ENCODE measurements at places on chromosomes 12 and 14.

DNA sequence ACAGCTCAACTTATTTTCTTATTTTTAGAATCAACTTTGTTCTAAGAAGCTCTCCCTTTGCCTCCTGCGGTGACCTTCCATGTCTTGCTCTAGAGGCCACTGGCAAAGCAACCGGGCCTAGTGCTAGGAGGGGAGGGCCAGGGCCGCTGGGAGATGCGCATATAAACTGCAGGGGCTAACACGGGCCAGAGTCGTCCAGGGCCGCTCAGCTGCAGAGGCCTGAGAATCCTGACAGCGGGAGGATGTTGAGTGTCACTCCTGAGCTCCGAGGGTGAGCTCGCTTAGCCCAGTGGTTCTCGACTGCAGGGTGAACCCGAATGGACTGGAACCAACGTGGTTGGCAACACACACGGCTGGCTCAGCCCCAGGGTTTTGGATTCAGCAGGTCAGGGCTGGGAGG is 6.5 kb upstream of the PIWIL1 start:
- no peak for ATAC-seq

- ATAC-seq: peak; percentile 40
Observed at GRCh38 chr14:22561661-22562579, 27.1 kb downstream of the DAD1 start.

GRCh38 chr12:20599757-20600156 is 95.4 kb upstream of the SLCO1C1 start:
- ATAC-seq: no peak

DNA sequence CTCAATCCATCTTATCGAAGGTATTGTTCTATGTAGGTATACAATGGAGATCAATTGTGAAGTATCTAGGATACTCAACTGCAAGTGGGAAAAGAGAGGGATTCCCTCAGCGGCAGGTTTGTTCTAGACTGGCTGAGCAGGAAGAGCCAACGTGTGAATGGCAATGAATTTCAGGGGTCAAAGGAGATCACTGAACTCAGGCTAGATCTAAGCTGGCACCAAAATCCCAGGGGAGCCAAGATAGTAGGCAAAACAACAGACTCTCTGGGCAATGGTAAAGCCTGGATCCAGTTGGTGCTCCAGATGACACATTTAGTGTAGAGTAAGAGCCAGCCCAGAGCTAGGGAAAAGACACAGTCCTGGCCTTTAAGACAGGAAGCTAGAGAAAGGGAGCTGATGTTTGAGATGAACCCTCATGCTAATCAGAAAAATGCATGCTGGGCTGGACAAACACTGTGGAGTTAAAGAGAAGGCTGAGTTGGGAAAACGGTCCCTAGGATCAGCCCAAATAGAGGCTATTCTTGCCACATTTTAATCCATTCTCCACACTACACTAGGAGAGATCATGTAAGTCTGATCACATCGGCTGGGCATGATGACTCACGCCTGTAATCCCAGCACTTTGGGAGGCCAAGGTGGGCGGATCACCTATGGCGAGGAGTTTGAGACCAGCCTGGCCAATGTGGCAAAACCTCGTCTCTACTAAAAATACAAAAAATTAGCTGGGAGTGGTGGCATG is 45.6 kb downstream of the EFCAB11 start:
- no peak for ATAC-seq

- no peak for ATAC-seq
Observed at GRCh38 chr12:144650-145284, 69.2 kb downstream of the SLC6A12 start.
